Left ventricle myocardium inferior (tissue), 1 donor: ENCODE measurements at places on chromosomes 16 and 17. TPM values are rescaled to one million over a fixed set of nuclear protein-coding genes. Genes with fewer than 3 reads are reported as not detected.
A peak's percentile ranks its signal among the peaks of the same experiment; 100 is the strongest.

The KRTAP17-1 gene
- not detected for total RNA-seq

DNA sequence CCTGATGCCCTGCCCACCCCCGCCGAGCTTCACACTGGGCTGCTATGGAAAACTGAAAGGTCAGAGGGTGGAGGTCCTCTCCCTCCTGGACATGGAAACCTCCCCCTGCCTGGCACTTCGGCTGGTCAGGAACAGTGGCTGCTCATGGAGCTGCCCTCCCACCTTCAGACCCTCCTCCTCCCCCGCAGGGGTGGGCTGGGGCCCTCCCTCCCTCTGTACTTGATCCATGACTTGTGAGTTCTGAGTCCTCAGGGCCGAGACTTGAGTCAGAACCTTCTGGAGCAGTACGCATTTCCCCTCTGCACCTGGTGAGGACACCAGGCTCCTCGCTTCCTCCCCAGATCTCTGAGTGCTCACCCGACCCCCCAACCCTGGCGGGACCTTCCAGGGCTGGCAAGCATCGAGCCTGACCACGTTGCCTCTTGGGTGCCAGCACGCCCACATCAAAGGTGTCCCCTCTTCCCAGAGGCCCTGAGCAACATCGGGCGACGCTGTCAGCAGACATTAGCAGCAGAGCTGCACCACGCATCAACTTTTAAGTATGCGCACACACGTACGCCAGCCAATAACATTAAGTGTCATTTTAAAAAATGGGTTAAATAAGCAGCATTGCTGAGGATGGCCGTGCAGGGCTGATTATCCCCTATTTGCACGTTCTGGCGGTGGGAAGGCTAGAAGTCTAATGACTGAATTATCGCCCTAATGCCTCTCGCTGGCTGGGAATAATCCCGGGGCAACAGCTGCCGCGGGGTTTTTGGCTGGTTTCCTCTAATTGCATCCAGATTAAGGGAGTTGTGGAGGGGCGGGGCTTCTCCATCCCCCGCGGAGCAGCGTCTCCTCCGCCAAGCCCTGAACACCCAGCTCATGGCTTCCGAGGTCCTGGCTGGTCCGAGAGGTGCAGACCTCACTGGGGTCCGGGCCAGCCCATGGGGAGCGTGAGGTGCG lies 98.0 kb downstream of the TBC1D16 start:
- peaks cover 21% of the 10 kb centered on the region for H3K4me1 ChIP-seq
- H3K27ac ChIP-seq: no peak overlapping the region
- peaks cover 3% of the 10 kb centered on the region for H3K27me3 ChIP-seq
- no peak overlapping the region for H3K4me3 ChIP-seq

GRCh38 chr16:65660390-65660789 lies 538.5 kb upstream of the CDH11 start:
- no peak overlapping the region for H3K27ac ChIP-seq
- no peak overlapping the region for H3K4me3 ChIP-seq
- no peaks in the 10 kb centered on the region for H3K36me3 ChIP-seq
- peaks cover 15% of the 10 kb centered on the region for H3K4me1 ChIP-seq
- DNase-seq: no peak

- peaks cover 17% of the 10 kb centered on the region for H3K4me1 ChIP-seq
- H3K4me3 ChIP-seq: peak overlapping the region; percentile 82
- H3K27me3 ChIP-seq: no peaks in the 10 kb centered on the region
- peaks cover 20% of the 10 kb centered on the region for H3K36me3 ChIP-seq
Observed at GRCh38 chr17:75288770-75289114, 491 bp downstream of the SLC25A19 start.

- peaks cover 11% of the 10 kb centered on the region for H3K4me1 ChIP-seq
- no peaks in the 10 kb centered on the region for H3K36me3 ChIP-seq
- no peaks in the 10 kb centered on the region for H3K27me3 ChIP-seq
- peak overlapping the region; percentile 85 for H3K27ac ChIP-seq
Observed at GRCh38 chr17:76642994-76643393, 563 bp downstream of the ST6GALNAC1 start.

- H3K36me3 ChIP-seq: peaks cover 48% of the 10 kb centered on the region
- peaks cover 13% of the 10 kb centered on the region for H3K4me1 ChIP-seq
- no peak overlapping the region for H3K4me3 ChIP-seq
- no peak for DNase-seq
Observed at GRCh38 chr17:30513346-30513745, 36.1 kb downstream of the GOSR1 start.

- DNase-seq: peak; percentile 72
- H3K36me3 ChIP-seq: no peaks in the 10 kb centered on the region
- H3K4me1 ChIP-seq: peaks cover 10% of the 10 kb centered on the region
- H3K27ac ChIP-seq: peak overlapping the region; percentile 62
- no peaks in the 10 kb centered on the region for H3K27me3 ChIP-seq
Observed at GRCh38 chr16:15427648-15428239, 6.6 kb upstream of the BMERB1 start.

The TP53TG3D gene
- total RNA-seq: 0.80 TPM

DNA sequence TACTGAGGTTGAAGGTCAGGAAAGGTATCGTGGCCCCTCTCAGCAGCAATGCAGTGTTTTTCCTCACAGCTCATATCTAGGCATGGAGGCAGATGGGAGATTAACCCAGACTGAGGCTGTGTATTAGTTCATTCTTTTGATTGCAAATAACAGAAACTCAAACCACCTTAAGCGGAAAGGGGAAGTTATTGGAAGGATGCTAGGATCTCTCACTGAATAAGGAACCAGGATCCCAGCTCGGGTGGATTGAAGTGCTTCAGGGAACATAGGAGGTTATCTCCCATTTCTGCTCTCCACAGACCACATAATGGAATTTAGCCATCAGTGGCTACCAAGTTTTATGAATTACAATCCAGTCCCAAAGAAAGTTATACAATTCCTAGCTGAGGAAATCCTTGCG lies 8.2 kb downstream of the ZNF689 start:
- H3K27me3 ChIP-seq: no peaks in the 10 kb centered on the region
- H3K4me1 ChIP-seq: peaks cover 20% of the 10 kb centered on the region
- peak overlapping the region; percentile 7 for H3K27ac ChIP-seq
- DNase-seq: no peak

DNA sequence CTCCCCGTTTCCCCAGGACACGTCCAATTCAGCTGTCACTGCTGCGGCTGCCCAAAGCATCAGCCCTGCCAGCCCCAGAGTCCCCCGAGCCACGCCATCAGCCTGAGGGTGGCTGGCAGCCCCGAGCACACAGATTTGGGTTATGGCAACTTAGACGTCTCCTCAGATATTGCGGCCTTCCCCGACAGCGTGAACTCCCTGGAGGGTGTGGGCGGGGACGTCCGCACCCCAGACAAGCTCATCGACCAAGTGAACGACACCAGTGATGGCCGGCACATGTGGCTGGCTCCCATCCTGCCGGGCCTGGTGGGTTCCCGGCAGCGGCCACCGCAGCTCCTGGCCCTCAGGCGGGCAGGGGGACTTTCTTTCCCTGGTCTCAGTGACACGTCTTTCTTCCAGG lies 224.8 kb downstream of the KATNIP start:
- no peaks in the 10 kb centered on the region for H3K27me3 ChIP-seq
- H3K27ac ChIP-seq: no peak overlapping the region
- no peak overlapping the region for H3K4me3 ChIP-seq
- H3K36me3 ChIP-seq: peaks cover 29% of the 10 kb centered on the region

- peaks cover 17% of the 10 kb centered on the region for H3K4me1 ChIP-seq
- no peaks in the 10 kb centered on the region for H3K36me3 ChIP-seq
- no peak overlapping the region for H3K4me3 ChIP-seq
- H3K27me3 ChIP-seq: no peaks in the 10 kb centered on the region
Observed at GRCh38 chr16:2879854-2880508, 3.0 kb upstream of the FLYWCH2 start.

DNA sequence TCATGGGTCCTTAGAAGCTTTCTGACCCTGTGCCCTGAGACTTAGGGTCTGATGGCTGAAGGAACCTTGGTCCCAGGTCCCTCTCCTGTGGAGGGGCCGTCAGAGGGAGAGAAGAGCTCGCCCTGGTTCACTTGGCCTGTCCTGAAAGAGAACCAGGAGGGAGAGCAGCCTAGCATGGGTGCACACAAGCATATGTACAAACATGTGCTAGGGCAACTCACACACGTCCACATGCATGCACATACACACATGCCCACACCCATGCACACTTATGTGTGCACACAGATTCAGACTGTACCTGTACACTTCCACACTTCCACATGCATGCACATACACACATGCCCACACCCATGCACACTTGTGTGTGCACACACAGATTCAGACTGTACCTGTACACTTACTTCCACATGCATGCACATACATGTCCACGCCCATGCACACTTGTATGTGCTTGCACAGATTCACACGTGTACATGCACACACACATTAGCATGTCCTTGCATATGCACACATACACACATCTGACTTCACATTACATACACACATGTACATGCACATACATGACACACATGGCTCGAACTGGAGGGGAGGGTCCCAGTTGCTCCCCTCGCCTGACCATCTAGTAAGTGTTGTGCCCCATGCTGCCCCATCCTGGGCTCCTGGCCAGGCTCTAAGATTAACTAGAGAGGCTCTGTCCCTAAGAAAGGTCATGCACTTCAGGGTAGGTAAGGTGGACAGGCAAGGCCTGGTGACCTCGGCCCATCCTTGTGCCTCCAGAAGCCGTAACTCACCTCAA lies 122.0 kb downstream of the METRNL start:
- DNase-seq: no peak
- H3K4me3 ChIP-seq: no peak overlapping the region
- H3K36me3 ChIP-seq: no peaks in the 10 kb centered on the region
- H3K27me3 ChIP-seq: no peaks in the 10 kb centered on the region

The LCMT1 gene
- 41.1 TPM for total RNA-seq

GRCh38 chr17:77366558-77367245 lies 225.9 kb downstream of the SEC14L1 start:
- H3K4me3 ChIP-seq: no peak overlapping the region
- H3K36me3 ChIP-seq: no peaks in the 10 kb centered on the region
- peak overlapping the region; percentile 73 for H3K27ac ChIP-seq
- peaks cover 81% of the 10 kb centered on the region for H3K4me1 ChIP-seq
- DNase-seq: no peak

- H3K27ac ChIP-seq: no peak overlapping the region
- no peak overlapping the region for H3K4me3 ChIP-seq
- no peaks in the 10 kb centered on the region for H3K27me3 ChIP-seq
- no peaks in the 10 kb centered on the region for H3K4me1 ChIP-seq
- no peaks in the 10 kb centered on the region for H3K36me3 ChIP-seq
Observed at GRCh38 chr17:13182450-13182849, 164.6 kb upstream of the ELAC2 start.

DNA sequence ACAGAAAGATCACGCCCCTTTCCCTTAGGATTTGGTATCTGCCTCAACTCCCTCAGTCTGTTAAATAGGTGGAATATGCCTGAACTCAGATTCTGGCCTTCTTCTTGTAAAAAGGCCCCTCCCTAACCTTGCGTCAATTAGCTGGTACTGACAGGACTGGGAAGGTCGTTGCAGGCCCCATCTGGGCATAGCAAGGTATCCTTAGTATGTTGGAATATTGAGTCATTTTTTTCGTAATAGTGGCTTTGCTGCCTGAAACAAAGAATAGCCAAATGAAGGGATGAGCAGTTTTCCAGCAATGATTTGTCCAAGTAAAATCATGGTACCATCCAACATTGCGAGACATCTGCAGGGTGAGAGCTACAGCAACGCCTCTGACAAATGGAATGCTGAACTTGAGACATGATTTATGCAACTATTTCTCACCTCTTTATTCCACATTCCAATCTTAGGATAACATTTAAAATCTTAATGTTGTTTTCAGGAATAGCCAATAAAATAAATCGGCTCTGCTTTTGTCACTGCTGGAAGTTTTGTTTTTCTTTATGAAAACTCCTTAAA lies 39.3 kb upstream of the BRD7 start:
- H3K4me1 ChIP-seq: no peaks in the 10 kb centered on the region
- no peaks in the 10 kb centered on the region for H3K27me3 ChIP-seq
- no peaks in the 10 kb centered on the region for H3K36me3 ChIP-seq
- no peak for DNase-seq
- no peak overlapping the region for H3K27ac ChIP-seq
- H3K4me3 ChIP-seq: no peak overlapping the region

DNA sequence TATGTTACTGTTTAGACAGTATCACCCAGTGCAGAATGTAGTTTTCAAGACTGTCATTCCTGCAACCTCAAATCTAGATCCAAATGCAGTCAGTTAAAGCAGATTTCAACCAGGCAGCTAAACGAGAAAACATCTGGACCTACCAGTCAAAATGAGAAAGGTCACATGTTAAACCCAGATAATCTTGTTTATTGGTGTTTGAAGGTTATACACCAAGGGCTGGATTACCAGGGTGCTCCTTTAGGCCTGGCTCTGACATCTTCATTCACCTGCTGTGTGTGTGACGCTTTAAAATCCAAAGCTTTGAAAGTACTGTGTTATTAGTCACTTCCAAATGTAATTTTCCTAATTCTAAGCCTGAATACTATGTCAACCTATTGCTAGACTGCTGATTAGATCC lies 54.9 kb downstream of the IKZF3 start:
- no peak for DNase-seq
- H3K36me3 ChIP-seq: no peaks in the 10 kb centered on the region
- no peak overlapping the region for H3K4me3 ChIP-seq
- no peak overlapping the region for H3K27ac ChIP-seq
- no peaks in the 10 kb centered on the region for H3K4me1 ChIP-seq
- H3K27me3 ChIP-seq: peaks cover 41% of the 10 kb centered on the region

The DPEP3 gene
- not detected for total RNA-seq

GRCh38 chr17:45315648-45316433 lies 979 bp downstream of the MAP3K14 start:
- H3K4me1 ChIP-seq: peaks cover 76% of the 10 kb centered on the region
- H3K4me3 ChIP-seq: peak overlapping the region; percentile 90
- peak overlapping the region; percentile 97 for H3K27ac ChIP-seq
- H3K36me3 ChIP-seq: no peaks in the 10 kb centered on the region

- DNase-seq: peak; percentile 13
- H3K4me3 ChIP-seq: no peak overlapping the region
- no peak overlapping the region for H3K27ac ChIP-seq
- H3K4me1 ChIP-seq: peaks cover 34% of the 10 kb centered on the region
- H3K36me3 ChIP-seq: peaks cover under 1% of the 10 kb centered on the region
Observed at GRCh38 chr16:11572301-11572995, 14.3 kb downstream of the LITAF start.

GRCh38 chr17:76644995-76645394 lies 1.4 kb upstream of the ST6GALNAC1 start:
- H3K4me3 ChIP-seq: no peak overlapping the region
- no peaks in the 10 kb centered on the region for H3K27me3 ChIP-seq
- H3K4me1 ChIP-seq: peaks cover 11% of the 10 kb centered on the region
